ENCODE measurements at places on chromosomes 5 and 9. TPM values are rescaled to one million over a fixed set of nuclear protein-coding genes. Genes with fewer than 3 reads are reported as not detected.

Gene SLC46A2
- not detected for total RNA-seq

Gene SLC6A7
- not detected for total RNA-seq

DNA sequence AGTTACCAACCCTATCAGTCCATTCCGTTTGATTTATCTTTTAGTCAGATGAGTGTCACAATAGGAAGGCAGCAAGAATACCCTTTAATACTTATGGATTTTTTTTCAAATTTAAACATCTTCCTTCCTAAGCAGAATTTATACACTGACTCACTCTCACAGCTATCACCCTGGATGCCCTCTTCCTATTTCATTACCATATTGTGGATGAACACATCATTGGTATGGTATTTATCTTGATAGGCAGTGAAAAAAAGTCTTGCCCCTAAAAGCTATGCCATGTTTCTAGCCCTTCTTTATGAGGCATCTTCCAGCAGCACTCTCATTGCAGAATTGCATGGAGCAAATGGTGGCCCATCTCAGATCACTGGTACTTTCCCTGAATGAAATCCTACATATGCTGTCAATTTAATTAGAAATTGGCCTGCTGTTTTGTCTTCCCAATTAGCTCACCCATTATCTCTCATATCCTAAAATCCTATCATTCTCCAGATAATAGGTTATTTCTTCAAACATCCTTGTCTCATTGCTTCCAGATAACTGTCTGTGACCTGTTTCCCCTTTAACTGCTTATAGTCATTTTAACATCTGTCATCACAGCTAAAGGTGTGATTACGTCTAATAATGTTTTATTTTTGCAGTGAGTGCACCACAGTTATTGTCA is 433.5 kb upstream of the POU5F2 start:
- no peaks in the 10 kb centered on the region for H3K27me3 ChIP-seq
- H3K4me3 ChIP-seq, result no peak overlapping the region
- DNase-seq, result peak; percentile 26

Gene TLE1
- 3.1 TPM for total RNA-seq

DNA sequence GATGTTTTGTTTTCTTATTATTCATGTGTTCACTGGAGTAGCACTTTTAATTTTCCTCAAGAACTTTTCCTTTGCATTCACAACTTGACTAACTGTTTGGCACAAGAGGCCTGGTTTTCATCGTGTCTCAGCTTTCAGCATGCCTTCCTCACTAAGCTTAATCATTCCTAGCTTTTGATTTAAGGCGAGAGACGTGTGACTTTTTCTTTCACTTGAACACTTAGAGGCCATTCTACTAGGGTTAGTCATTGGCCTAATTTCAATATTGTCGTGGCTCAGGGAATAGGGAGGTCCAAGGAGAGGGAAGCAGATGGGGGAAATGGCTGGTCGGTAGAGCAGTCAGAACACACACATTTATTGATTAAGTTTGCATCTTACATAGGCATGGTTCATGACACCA is 94.0 kb downstream of the ZNF462 start:
- H3K4me1 ChIP-seq, result no peaks in the 10 kb centered on the region
- H3K4me3 ChIP-seq, result no peak overlapping the region
- H3K27me3 ChIP-seq, result no peaks in the 10 kb centered on the region
- no peak overlapping the region for H3K27ac ChIP-seq
- no peak for DNase-seq

Gene CYSRT1
- total RNA-seq, result not detected

Gene PCDHB12
- total RNA-seq, result 5.1 TPM

DNA sequence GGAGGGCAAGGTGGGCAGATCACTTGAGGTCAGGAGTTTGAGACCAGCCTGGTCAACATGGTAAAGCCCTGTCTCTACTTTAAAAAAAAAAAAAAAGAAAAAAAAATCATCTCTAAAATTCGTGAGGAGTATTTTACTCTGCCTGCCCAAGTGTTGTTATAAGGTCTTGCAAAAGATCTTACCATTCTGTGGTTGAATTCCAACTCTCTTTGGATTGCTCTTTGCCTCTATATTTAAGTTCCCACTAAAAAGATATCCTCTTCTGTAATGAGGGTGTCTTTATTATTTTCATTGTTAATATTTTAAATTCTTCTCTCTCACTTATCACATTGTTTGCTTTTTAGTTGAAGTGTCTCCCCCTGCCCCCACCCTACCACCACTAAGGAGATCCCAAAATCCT is 33.4 kb downstream of the CREBRF start:
- no peaks in the 10 kb centered on the region for H3K27me3 ChIP-seq
- no peak overlapping the region for H3K27ac ChIP-seq
- H3K4me3 ChIP-seq, result no peak overlapping the region
- H3K36me3 ChIP-seq, result no peaks in the 10 kb centered on the region
- H3K4me1 ChIP-seq, result no peaks in the 10 kb centered on the region

DNA sequence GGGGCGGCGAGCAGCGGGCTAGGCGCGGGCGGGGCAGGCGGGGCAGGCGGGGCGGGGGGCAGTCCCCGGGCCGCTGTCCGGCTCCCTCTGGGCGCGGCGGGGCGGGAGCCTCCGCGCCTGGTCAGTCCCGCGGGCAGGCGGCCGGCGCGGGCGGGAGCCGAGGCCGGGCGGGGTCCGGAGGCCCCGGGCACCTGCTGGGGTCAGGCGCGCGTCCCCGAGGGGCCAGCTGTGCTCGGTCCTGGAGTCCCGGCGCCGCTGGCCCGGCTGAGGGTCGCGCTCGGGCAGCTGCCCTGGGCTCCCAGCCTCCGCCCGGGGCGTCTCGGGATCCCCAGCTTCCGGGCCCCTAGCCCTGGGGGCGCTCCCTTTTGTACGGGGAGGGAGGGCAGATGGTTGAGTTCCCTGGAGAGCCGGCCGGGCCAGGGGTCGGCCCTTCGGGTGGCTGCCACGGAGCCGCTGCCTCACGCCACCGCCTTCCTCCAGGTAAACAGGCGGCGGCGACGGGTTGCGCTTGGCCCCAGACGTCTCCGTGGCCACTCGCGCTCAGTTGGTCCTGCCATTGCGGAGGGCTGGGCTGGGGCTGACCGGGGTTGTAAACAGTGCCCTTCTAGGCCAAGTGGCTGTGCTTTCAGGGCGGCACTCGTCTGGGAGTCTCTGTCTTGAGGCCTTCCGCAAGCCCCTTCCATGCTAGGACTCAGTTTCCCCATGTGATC is 473 bp downstream of the ZBTB34 start:
- no peak for DNase-seq
- peaks cover 8% of the 10 kb centered on the region for H3K4me1 ChIP-seq
- peak overlapping the region; percentile 96 for H3K4me3 ChIP-seq
- peaks cover 12% of the 10 kb centered on the region for H3K36me3 ChIP-seq
- peak overlapping the region; percentile 78 for H3K27ac ChIP-seq

DNA sequence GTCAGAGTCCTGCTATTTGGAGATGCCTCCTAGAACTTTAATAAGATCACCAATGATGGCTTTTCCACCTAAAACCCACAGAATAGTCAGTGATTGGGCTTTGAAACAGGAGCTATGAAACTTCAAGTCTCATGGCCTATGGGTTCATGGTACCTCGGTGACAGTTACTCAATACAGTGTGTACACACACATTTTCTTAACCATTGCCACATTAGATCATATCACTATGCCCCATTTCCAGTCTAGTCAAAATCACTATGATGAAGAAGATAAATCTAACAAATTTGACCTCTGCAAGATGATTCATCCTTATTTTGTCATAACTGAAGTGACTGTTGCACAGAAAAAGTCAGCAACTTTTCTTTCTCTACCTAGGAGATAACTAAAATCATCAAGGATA is 86.8 kb upstream of the OR13F1 start:
- no peaks in the 10 kb centered on the region for H3K36me3 ChIP-seq
- DNase-seq, result no peak
- H3K4me3 ChIP-seq, result no peak overlapping the region
- H3K27ac ChIP-seq, result no peak overlapping the region
- no peaks in the 10 kb centered on the region for H3K4me1 ChIP-seq

Gene CPLANE1
- total RNA-seq, result 21.9 TPM

DNA sequence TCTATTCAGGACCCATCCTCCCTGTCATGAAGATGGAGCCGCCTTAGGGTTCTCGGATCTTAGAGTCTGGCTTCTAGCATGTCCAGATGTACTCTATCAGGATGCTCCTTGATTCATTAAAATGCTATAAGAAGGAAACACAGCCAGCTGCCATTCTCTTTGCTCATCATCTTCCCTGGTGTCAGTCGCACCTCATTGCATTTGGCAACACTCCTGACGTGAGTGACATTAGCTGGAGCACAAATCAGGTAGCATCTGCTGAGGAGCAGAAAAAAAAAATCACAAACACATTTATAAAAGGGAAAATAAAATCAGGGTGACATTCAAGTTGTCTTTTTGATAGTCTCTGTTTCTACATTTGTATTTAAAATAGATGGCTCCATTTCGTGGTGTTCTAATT is 226.1 kb upstream of the NMUR2 start:
- no peaks in the 10 kb centered on the region for H3K4me1 ChIP-seq
- H3K27me3 ChIP-seq, result no peaks in the 10 kb centered on the region
- no peak overlapping the region for H3K4me3 ChIP-seq
- no peak overlapping the region for H3K27ac ChIP-seq

- no peak for DNase-seq
- no peak overlapping the region for H3K4me3 ChIP-seq
- H3K27ac ChIP-seq, result no peak overlapping the region
- no peaks in the 10 kb centered on the region for H3K36me3 ChIP-seq
- peaks cover 5% of the 10 kb centered on the region for H3K4me1 ChIP-seq
These were observed 53.0 kb downstream of the GADD45G start for GRCh38 chr9:89657765-89658164.

DNA sequence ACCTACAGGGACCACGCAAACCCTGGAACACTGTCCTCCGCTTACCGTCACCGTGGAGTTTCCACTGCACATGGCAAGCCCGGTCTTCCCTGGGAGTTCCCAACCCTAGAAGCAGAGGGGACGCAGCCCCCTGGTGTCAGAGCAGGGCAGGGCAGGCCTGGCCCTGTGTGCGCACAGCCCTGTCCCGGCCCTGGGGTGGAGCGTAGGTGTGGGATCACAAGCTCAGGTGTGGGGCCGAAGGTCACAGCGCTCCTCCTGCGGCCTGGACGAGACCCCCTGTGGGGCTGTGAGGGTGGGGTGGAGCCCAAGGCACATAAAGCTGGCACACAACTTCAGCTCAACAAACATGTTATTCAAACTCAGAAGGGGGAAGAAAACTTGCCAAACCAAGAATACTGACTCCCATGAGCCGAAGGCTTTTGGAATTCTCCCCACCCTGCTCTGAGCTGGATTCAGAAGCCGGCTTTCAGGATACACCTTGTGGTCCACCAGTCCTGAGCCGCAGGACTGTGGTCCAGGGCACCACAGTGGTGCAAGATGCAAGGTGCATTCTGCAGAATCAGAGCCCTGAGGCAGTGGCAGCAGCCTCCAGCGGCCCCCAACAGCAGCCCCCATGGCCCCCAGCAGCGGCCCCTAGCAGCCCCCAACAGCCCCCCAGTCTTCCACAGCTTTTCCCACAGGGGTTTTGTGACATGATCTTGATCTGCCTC is 11.8 kb upstream of the EXOC3 start:
- H3K4me3 ChIP-seq, result no peak overlapping the region
- peak; percentile 62 for DNase-seq
- H3K27me3 ChIP-seq, result no peaks in the 10 kb centered on the region
- H3K27ac ChIP-seq, result no peak overlapping the region
- no peaks in the 10 kb centered on the region for H3K36me3 ChIP-seq

Gene ARID3C
- total RNA-seq, result not detected

GRCh38 chr5:40879163-40879942 is 29.9 kb upstream of the C7 start:
- H3K4me3 ChIP-seq, result no peak overlapping the region
- H3K4me1 ChIP-seq, result no peaks in the 10 kb centered on the region
- no peak overlapping the region for H3K27ac ChIP-seq
- no peaks in the 10 kb centered on the region for H3K36me3 ChIP-seq
- peak; percentile 57 for DNase-seq

Gene CFAP77
- not detected for total RNA-seq

Gene LHX3
- 0.11 TPM for total RNA-seq

DNA sequence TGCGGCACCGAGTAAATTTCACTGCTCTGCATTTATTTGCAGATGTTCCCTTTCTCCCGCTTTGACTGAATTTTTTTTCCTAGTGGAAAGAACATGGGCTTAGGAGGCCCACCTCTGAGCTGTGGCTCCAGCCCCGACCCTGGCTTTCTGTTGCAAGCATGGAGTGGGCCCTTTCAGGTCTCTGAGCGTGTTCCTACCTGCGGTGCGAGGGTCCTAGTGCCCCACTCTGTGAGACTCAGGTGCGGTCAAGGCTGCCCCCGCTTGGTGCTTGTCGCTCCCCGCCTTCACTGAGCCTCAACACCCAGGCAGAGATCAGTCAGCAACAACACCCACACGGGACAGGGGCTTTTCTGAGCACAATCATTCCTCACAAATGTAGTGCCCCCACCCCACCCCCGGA is 32.0 kb downstream of the SLC6A3 start:
- H3K27ac ChIP-seq, result no peak overlapping the region
- H3K4me1 ChIP-seq, result no peaks in the 10 kb centered on the region
- H3K36me3 ChIP-seq, result no peaks in the 10 kb centered on the region
- no peaks in the 10 kb centered on the region for H3K27me3 ChIP-seq
- H3K4me3 ChIP-seq, result no peak overlapping the region

GRCh38 chr5:15946026-15946425 is 233.6 kb downstream of the MARCHF11 start:
- H3K36me3 ChIP-seq, result no peaks in the 10 kb centered on the region
- H3K4me1 ChIP-seq, result no peaks in the 10 kb centered on the region
- H3K27ac ChIP-seq, result no peak overlapping the region
- DNase-seq, result no peak

Gene BTNL9
- total RNA-seq, result not detected

DNA sequence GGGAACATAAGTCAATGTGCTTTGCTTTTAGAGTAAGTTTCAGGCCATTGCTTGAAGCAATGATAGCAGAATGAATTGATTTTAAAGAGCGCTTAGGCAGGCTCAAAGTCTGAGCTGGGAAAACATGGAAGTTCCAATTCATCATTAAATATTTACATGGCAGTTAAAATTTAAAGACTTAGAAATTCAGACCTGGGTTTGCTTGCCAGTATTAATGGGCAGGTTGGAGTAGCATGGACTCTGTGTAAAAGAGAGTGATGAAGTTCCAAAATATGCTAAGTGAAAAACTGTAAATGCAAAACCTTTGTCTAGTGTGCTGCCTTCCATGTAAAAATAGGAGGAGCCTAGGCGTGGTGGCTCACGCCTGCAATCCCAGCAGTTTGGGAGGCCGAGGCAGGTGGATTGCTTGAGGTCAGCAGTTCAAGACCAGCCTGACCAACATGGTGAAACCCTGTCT is 48.3 kb upstream of the PIK3R1 start:
- H3K36me3 ChIP-seq, result no peaks in the 10 kb centered on the region
- DNase-seq, result no peak
- H3K4me1 ChIP-seq, result no peaks in the 10 kb centered on the region
